ENCODE measurements at places on chromosomes 3 and 15.

- no peak for DNase-seq
These were observed 4.9 kb downstream of the ADIPOQ start for GRCh38 chr3:186847437-186847836.

- DNase-seq = no peak
These were observed 47.5 kb upstream of the SLC9A9 start for GRCh38 chr3:143895805-143896204.

- DNase-seq = no peak
These were observed 335.5 kb downstream of the IL5RA start for GRCh38 chr3:2774481-2775249.

- DNase-seq = no peak
These were observed 56.3 kb downstream of the PPP2R3A start for GRCh38 chr3:136021803-136022202.

GRCh38 chr3:149632225-149632624, 25.6 kb downstream of the WWTR1 start:
- no peak for DNase-seq

DNA sequence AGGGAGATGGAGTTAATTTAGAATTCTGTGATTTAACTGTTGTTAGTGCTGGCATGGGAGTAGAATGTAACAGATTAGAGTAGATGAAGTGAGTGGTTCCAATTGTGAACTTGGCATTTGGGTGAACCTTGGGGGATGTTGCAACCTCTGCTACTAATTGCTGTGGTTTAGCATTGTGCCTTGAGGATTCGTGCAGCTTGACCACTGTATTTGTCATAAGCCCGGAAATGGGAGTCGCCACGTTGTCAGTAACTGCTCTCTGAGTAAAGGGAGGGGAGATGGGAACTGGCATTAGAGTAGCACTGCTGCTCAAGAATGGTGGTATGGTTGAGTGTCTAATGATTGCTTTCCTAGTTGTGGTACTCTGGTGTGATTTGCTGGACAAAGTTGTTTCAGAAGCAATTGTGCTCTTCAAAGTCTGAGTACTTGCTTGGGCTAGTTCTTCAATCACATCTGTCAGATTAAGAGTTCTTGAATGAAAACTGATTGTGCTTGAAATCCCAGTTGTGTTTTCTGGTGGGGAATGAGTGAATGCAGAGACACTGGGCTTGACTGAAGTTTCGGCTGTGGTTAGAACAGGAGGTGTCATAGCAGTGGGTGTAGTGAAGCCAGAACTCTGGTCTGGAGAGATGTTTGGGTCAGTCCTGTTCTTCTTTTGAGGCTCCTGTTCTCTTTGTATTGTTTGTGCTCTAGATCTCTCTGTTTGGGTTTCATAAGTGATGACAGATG, 15.4 kb downstream of the IGSF10 start:
- DNase-seq = no peak

DNA sequence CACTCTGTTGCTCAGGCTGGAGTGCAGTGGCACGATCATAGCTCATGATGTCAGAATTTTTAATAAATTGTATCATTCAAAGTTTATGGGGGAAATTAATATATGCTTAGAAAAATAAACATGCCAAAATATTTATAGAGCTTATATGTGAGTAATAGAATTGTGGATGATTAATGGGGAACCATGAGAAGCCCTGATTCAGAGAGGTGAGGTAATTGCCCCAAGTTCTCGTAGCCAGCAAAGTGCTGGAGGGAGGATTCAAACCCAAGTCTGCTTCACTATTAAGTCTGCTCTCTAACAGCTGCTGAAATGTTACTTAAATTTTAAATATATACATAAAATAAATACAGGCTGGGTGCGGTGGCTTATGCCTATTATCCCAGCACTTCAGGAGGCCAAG, 26.2 kb upstream of the IGF2BP2 start:
- no peak for DNase-seq

DNA sequence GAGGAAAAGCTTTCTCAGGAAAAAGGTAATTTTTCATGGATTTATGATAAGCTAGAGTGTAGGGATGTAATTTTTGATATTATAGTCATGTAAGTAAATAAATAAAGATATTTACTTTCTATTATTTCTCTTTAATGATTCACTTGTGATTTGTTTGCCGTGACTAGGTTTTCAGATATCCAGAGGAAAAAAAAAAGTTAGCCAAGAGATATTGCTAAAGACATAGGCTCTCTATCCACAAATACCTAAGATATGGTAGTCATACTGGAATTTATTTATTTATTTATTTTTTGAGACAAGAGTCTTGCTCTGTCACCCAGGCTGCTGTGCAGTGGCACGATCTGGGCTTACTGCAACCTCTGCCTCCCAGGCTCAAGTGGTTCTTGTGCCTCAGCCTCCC, 59.9 kb downstream of the AP4E1 start:
- DNase-seq = no peak

DNA sequence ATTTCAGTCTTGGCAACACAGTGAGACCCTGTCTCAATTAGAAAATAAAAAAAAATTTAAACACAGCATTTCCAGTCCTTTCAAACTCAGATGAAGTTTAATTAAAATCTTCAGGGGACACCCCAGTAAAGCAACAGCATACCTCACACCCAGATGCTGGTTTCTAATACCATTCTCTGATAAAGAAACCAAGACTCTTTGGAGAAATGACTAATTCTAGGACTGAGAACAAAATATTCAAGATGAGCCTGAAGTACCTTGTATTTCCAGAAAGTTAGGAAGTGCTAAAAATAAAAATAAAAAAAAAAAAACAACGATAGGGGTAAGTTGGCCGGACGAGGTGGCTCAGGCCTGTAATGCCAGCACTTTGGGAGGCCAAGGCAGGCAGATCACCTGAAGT, 14.0 kb upstream of the MAP4 start:
- DNase-seq = no peak

GRCh38 chr3:111781561-111782446, 77.3 kb upstream of the PHLDB2 start:
- DNase-seq = no peak

- no peak for DNase-seq
These were observed 40.8 kb downstream of the ZBTB11 start for GRCh38 chr3:101635954-101636798.

DNA sequence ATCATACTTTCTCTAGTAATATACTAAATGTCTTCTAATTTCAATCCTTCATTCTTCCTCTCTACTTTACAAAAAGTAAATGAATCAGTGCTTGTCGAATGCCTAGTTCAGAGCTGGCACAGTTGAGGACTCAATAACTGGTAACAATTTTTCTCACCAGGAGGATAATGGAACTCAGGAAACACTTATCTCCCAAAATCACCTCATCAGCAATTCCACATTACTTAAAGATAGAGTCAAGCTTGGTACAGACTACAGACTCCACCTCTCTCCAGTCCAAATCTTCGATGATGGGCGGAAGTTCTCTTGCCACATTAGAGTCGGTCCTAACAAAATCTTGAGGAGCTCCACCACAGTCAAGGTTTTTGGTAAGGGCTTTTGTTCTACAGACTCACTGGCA, 16.3 kb downstream of the ZBED2 start:
- DNase-seq = no peak

DNA sequence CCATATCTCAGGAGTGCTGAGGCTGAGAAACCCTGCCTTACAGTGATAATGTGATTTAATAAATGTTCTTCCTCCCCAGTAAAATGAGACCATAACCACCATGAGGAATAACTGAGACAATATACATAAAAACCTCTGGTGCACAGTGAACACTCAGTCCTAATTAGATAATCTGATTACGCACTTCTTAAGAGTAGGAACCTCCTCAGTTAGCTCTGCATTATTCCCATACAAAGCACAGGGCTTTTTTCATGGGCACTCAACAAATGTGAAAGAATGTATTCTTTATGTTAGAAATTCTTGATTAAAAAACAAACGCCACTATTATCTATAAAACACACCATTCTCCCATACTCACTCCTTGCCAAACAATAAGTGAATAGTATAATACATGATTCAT, 97.0 kb downstream of the TNIK start:
- DNase-seq = no peak

DNA sequence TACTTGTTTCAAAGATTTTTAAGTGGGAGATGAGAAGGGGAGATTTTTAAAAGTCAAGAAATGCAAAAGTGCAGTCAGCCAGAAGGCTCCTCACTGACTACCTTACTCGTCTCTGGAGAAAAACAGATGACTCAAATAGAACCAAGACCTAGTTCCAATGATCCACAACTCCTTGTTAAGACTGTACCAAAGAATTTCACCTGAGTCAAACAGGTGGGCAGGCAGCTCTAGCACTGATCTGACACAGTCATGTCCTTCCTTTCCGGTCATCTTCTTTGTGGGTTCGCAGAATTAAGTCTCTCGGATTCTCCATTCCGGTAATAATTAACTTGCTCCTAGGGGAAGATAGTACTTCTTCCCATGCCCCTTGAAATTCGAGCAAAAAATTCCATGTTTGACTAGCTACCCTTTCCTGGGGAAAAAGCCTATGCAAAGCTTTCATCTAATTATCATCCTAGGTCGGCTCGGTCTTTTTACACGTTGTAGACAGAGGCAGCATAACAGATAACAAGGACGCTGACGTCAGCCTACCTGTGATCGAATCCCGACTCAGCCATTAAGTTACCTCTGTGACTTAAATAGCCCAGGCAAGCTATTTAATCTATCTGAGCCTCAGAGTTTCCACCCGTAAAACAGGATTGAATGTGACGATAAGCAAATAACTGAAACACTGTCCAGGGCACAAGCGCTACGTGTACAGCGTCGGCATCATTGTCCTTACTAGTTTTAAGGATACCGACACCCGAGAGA, 758 bp downstream of the SELENOK start:
- DNase-seq = no peak

All from cardiac septum (tissue), 1 donor.